ENCODE measurements at places on chromosomes 3 and 15.

DNA sequence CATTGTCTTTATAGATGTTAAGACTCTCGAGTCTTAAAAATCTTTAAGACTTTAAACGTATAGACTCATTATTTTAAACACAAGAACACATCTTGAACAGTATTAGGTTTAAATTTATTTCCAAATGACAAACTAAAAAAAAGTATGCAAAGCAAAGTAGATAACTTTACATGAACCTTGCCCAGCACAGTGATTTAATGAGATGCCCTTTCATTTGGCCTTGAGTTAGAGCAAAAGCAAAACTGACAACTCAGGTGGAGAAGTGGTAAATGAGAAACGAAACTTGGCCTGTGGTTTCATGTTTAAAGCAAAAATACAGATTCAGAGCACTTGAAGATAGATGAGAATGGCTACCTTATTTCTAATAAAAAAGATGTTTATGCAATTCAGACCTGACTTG, 8.6 kb downstream of the GPR15 start:
- no peak for DNase-seq

DNA sequence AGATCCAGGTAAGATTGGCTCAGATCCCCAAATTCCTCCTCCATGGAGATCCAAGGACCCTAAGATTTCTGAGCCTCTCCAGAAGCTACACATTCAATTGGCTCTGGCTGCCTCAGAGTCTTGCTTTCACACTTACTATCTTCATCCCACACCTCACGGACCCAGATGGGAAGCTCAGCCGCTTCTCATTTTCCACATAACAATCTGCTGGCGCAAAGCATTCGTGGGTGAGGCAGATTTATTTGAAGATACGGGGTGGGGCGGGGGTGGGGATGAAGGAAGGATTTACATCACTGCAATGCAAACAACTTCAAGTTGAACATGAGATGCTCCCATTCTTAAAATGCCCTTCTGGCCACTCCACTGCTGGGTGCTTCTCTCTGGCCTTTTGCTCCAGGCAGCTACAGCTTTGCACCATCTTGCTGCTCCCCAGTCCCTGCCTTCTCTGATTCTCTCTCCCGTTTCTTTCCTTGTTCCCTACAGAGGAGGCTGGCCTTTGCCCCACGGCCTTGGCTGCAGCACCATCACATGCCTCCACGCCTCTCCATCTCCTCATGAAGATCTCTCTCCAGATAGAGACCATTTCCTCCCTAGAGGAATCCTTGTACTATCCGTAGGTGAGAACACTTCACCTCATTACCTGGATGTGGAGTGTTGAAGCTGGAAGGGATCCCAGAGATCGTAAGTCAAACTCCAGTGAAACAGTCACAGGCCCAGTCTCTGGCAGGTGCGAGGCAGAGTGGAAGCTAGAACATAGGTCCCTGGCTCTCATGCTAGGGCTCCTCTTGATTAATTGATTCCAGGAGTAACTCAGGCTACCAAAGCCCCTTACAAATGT, 175.9 kb downstream of the RPLP1 start:
- DNase-seq: no peak

- DNase-seq: no peak
Observed at GRCh38 chr3:4741106-4741403, 238.2 kb upstream of the BHLHE40 start.

DNA sequence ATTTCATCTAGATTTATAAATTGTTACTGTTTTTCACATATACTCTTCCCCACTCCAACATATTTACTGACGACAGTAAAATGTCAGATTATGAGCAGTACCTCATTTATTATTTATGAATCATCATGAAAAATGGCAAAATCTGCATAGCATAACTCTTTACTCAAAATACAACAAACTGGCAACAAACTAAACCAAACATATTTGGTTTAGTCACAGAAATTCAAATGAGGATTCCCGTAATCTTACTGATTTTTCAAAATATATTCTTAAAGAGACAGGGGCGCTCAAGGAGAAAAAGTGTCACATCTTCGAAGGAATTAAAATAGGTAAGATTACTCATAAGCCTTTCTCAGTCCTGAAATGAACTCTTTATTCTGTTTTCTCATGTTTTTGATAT, 3.0 kb upstream of the GPR87 start:
- peak; percentile 33 for DNase-seq

- DNase-seq: no peak
Observed at GRCh38 chr3:77158730-77159581, 119.1 kb downstream of the ROBO2 start.

DNA sequence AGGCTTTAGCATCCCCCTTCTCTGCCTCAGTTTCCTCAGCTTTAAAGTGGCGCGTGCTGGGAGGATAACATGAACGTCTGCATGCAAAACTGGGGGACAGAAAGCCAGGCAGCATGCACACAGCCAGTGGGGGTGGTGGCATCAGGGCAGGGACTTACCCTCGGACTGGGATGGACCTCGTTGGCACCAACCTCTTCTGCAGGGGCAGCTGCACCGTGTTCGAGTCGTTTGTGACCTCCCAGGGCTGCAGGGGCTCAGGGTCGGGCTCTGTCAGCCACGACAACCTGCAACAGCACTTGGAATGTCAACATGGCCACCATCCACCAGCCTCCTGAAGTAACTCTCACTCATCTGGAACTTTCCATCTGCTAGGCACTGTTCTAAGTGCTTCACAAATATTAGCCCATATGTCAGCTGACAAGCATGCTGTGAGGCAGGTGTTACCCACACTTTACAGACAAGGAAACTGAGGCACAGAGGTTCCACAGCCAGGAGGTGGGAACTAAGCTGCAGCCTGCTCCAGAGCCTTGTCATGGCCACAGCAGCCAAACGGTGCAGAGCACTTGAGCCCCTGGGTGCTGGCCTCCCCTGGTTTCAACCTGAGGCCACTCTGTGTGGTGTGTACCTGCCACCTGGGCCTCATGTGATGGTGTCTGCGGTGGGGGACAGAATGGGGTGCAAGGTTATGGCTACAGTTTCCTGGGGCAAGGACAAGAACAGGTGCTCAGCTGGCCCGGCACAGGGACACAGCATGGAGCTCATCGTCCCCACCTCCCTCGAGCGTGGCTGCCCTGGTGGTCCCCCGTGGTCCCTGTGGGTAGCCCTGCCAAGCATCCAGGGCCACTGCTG, 6.7 kb downstream of the C3orf22 start:
- peak; percentile 2 for DNase-seq

- DNase-seq: peak; percentile 6
Observed at GRCh38 chr3:42666577-42666998, 13.1 kb downstream of the ZBTB47 start.

- peak; percentile 29 for DNase-seq
Observed at GRCh38 chr15:72472992-72473610, 1.0 kb upstream of the ARIH1 start.

GRCh38 chr3:146350852-146351251, 99.9 kb upstream of the PLSCR4 start:
- DNase-seq: no peak

DNA sequence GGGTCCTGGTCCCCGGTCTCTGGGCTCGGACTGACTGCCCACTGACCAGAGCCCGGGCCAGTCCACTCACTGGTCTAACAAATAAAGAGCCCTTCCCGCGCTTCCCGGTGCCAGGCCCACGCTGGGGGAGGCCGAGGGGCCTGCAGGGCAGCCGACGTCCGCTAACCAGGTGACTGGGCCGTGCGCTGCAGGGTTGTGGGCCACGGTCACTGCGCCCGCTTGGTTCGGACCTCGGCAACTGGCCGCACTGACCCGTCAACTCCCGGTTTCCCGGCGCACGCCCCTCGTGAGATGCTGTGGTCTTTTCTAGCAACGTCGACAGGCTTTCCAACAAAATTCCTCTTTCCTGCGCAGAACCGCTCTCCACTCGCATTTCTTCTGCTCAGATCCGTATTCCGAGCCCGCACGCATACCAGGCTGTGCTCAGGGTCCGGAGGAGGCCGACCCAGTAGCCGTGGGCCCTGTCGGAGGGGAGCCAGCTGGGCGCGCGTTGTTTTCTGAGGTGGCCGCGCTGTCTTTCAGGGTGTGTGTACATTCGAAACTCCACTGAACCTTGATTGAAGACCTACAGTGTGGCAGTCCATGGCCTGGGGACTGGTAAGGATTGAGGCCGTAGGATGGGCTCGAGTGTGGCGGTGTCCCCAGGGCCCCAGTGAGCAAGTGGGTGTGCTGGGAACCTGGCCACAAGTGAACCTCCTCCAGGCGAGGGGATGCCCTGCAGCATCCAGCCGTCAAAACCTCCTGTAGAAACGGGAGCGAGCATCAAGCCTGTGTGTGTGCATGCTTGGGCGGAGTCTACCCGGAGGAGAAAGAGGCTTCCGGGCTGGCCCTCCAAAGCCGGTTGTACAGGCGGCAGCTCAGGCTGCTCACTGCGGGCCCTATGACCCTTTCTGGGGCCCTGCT, 875 bp upstream of the NT5DC2 start:
- peak; percentile 55 for DNase-seq

- DNase-seq: no peak
Observed at GRCh38 chr3:12975748-12976522, 97.3 kb downstream of the IQSEC1 start.

GRCh38 chr3:157261000-157261399, 101.1 kb upstream of the CCNL1 start:
- DNase-seq: peak; percentile 25

Data from GM03348 (cell line).